ENCODE measurements at places on chromosomes 12 and 14.

DNA sequence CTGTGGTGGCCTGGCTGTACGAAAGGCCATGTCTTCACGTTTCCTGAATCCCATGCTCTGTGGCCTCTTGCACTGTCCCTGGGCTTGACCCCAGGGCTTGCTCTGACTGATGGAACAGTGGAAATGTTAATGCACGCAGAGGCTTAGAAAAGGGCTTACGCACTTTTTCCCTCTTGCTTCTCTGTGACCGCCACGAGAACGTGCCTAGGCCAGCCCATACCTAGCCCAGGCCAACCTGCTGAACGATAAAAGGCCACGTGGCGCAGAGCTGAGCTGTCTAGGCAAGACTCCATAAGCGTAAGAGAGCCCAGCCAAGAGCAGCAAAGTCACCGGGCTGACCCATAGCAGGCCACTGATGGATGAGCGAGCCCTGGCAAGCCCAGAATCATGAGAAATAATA lies 18.3 kb downstream of the TTC7B start:
- no peak for DNase-seq

GRCh38 chr14:32669391-32669790 lies 269.3 kb upstream of the NPAS3 start:
- DNase-seq: no peak

DNA sequence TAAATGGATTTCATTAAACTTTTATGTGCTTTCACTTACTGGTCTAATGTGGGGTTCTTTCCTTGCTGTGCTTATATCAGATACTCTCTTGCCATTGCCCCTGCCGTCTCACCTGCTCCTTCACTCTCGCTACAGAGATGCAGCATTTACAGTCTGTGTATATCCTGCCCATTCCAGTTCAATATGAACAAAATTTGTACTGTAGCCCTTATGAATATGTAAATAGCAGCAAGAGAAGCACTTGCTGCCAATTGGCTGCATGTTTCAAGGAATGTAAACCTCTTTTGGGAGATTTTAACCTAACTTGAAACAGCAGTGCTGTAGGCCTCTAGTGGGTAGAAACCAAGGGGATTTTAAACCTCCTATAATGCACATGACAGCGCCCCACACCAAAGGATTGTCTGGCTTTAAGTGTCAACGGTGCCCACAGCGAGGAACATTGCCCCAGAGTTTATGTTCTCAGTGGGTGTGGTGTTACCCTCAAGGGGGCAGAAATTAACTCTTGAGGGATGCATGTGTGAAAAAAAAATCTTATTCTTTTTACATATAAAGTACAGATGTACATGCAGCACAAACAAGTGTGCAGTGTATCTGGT lies 19.1 kb downstream of the PCNX1 start:
- no peak for DNase-seq

DNA sequence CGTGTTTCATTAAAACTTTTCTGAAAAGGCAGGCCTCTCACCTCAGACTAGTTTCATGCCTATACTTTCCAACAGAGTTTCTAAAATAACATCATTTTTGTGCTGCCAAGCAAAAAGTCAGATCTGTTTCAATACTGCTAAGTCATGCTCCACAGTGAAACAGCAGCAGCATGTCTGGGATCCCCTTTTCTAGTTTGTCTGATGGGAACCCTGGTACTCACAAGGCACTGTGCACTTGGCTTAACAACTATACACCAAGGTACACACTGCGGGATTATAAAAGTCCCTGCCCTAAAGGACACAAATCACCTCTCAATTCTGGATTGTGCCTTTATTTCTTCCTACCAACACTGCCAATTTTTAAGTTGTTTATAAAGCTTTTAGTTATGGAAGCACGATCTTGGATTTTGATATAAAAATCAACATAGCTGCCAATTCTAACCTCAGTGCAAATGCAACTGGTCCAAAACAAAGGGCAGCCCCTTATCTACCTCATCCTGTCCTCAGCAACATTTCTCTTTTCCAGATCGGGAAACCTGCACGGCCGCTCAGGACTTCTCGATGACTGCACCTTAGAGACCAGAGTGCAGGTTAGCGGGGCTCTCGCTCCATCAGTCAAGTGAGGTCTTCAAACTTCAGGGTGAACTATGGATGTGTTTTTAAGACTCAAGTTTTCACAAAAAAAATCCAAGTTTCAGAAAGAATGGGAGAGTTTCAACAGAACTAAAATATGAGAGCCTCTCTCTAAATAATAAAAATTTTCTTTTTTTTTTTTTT lies 1.7 kb upstream of the EIF5 start:
- DNase-seq: no peak

GRCh38 chr14:81177225-81177624 lies 43.5 kb downstream of the GTF2A1 start:
- DNase-seq: no peak

DNA sequence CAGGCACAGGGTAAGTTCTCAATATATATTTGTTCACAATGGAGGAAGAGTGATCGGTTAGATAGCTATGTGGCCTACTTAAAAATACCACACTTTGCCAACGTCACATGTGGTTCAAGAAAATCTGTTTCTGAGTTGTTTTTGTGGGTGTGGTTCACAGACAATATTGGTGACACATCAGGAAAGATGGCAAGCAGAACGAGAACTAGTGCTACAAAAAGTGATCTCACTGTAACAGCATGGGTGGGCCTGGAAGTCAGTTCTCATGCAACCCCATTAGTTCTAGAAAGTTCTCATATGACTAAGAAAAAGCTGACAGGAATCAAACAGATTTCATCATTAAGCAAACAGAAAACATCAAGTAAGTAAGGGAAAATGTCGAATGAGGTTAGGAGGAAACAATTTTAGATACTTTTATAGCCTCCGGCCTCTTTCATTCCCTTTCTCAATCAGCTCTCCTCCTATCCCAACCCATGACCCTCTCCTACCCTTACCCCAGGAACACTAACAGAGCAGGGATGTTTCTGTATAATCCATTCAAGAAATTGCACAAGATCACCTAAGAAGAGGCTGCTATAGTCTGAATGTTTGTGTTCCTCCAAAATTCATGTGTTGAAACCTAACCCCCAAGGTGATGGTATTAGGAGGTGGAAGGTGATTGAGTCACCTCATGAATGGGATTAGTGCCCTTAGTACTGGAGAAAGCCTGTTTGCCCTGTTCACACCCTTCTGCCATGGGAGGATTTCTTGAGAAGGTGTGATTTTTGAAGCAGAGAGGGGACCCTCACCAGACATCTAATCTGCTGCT lies 15.5 kb upstream of the NTN4 start:
- no peak for DNase-seq

DNA sequence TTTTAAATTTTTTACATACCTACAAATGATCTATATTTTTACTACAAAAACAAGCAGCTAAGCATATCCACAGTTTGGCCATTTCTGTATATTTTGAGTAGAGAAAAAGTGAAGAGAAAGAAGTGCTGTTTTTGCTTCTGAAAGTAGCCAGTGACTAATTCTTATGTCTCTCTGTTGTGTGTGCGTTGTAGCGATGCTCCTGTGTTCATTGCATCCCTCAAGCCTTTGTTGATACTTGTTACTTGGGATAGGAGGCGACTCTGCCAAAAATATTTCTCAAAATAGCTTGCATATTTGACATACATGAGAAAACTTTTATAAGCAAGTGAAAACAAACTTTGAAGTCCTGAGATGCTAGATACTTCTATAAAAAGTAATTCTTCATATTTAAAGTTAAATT lies 714.1 kb downstream of the FSCB start:
- DNase-seq: no peak

DNA sequence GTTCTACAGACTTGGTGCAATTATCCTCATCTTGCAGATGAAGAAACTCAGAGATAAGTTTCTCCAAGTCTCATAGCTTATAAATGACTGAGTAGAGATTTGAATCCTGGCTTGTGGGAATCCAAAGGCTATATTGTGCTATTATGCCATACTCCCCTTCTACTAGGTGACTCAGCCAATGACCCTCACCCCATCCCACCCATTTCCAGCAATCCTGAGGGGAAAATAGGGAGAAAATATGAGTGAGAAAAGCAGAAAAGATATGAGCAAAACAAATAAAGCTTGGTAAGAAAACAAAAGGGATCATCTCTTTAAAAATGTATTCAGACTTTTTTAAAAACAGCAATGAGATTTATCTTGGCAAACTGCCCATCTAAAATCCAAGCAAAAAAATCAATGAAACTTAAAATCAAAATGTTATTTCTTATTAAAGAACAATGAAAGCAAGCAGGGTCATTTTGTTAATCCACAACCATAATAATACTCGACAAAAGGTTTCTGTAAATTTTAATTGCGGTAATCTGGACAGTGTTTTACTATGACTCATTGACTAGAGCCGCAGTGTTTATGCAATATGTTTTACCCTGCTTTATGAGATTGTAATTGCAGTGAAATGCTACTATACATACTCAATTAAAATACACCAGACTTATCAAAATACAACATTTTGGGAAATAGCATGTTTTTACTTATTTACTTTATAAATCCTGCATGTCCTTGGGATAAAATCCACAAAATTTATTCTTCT lies 13.1 kb upstream of the LGR5 start:
- DNase-seq: no peak

DNA sequence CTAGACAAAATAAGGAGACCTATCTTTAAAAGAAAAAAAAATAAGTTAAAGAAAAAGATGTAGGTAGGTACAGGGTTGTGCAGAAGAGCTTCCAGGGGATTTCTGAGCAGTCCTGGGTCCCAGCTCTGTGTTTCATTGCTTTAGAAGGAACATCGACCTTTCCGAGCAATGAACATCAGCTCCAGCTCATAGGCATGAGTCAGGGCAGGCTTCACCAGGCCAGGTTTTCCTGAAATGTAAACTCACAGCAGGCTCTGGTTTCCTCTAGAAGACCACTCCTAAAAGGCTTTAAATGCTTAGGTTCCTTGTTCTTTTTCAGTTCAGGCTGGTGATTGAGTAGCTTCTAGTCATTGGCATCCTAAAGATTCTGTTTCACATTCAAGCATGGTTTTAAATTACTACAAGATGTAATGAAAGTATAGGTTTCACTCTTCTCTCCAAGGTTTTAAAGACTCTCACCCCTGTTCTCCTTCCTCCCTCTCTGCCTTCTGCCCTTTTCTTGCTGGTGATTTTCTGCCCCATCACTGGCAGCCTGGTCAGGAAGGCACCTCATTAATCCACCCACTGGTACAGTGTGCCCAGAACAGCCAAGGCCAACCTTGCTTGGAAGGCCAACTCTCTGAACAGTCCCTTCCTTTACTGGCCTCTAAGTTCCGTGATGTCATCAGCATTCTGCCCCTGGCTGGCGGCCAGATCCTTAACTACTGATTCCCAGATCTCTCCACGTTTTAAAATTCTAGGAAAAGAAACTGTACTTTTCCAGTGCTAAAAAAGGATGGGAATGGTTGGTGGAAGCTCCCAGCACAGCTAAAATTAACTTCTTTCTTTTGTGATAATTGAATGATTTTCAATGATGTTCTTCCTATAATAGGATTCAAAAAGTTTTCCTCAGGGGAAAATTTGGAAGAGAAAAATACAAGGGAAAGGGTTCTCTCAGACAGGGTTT lies 109.4 kb upstream of the HIF1A start:
- DNase-seq: no peak

DNA sequence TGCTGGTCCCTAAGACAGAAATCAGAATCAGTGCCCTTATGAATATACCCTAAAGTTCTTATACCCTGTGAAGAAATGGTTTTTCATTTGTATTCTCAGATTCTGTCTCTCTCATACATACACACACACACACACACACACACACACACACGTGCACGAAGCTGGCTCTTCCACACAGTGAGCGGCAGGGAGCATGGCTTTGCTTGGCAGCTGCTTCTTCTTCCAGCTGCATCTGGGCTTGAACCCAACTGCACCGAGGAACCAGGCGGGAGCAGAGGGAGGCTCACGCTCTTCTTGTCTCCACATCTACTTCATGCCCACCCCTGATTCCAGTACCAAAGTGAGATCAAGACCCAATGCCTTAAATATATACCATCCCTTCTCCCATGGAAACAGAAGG lies 19.4 kb downstream of the GRIN2B start:
- DNase-seq: no peak

- no peak for DNase-seq
Observed at GRCh38 chr14:92495027-92495426, 18.6 kb upstream of the RIN3 start.

- no peak for DNase-seq
Observed at GRCh38 chr12:7303230-7303629, 642 bp upstream of the ACSM4 start.

DNA sequence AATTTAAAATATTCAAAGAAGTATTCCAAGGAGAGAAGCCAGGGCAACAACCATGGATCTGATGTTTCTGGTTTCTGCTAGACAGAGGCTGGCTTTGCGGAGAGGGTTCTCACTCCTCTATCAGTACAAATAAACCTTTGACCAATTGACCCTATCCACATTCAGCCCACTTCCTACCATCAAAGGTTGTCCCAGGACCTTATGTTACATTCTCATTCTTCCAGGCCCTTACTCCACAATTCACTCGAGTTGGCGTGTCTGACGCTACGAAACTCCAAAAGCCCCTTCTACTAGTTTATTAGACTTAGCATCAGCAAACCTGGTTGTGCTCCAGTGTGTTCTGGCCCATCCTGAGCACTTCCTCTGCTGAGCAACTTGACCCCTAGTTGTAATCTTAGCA lies 24.8 kb upstream of the RNASE12 start:
- no peak for DNase-seq

- no peak for DNase-seq
Observed at GRCh38 chr14:89678768-89679167, 261.7 kb upstream of the FOXN3 start.

DNA sequence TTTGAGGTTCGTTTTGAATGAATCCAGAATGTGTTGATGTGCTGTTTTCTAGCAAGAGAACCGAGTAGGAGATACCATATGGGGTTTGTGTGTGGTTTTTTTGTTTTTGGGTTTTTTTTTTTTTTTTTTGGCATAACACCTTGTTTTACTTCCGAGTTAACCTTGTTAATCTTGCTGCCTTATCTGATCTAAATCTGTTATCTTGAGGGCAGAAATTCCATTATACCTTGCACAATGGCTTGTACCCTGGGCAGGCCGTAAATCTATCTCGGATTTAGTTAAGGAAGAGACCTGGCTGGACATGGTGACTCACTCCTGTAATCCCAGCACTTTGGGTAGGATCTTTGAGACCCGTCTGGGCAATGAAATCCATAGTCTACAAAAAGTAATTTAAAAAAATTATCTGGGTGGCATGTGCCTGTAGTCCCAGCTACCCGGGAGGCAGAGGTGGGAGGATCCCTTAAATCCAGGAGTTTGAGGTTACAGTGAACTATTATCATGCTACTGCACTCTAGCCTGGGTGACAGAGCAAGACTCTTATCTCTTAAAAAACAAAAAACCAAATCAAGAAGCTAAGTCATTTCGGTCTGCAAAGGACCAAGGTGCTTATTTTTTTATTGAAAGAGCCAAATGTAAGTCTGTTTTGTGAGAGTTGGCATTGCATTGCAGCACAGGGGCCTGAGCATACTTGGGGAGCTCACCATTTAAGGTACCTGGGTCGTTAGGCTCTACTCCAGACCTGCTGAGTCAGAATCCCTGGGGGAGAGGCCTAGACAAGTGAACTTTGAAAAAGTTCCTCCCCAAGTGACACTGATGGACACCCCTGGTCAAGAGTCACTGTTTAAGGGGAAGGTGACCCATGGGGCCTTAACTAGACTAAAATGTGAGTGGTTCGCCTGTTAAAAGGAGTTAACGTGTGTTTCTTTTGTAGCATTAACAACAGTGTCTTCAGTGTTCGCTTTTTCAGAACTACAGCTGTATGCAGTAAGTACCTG lies 6.7 kb downstream of the DLST start:
- DNase-seq: no peak

GRCh38 chr12:124709722-124710687 lies 142.6 kb upstream of the NCOR2 start:
- no peak for DNase-seq

Measured in iPS-NIHi11 (cell line).